GM23248 (cell line): ENCODE measurements at places on chromosomes 13 and 19. TPM values are rescaled to one million over a fixed set of nuclear protein-coding genes. Genes with fewer than 3 reads are reported as not detected.

DNA sequence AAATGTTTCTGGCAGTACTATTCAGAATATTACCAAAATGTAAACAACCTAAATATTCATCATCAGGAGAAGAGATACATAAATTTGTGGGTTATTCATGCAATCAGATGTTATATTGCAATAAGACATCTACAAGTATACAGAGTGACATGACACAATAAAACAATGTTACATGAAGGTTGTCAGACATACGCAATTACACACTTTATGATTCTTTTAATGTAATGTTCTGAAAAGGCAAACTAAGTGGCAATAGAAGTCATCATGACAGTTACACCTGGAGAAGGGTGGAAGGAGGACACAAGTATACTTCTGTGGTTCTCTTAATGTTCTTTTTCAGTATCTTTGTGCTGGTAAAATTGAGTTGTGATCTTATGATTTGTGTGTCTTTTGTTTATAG lies 95.8 kb upstream of the PRR20A start:
- DNase-seq = no peak

DNA sequence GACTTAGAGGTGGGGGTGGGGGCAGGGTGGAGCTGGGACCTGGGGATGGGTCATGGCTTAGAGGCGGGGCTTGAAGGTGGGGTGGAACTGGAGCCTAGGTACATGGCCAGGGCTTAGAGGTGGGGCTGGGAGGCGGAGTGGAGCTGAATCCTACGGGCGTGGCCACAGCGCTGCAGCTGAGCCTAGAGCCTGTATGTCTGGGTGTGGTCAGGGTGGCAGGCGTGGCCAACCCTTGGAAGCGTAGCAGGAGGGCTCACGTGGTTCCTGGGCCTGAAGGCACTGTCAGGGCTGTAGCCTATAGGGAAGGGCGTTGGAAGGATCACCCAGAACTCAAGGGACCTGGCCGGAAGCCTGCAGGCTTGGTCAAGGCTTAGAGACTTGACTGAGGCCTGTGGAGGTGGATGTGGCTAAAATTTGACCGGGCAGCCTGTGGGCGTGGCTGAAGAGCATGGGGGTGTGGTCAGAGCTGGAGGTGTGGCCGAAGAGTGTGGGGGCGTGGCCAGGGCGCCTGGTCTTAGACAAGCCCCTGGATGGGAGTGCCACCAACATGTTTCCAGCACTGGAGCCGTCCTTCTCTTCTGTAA lies 24.3 kb downstream of the COLGALT1 start:
- DNase-seq = peak; percentile 75

DNA sequence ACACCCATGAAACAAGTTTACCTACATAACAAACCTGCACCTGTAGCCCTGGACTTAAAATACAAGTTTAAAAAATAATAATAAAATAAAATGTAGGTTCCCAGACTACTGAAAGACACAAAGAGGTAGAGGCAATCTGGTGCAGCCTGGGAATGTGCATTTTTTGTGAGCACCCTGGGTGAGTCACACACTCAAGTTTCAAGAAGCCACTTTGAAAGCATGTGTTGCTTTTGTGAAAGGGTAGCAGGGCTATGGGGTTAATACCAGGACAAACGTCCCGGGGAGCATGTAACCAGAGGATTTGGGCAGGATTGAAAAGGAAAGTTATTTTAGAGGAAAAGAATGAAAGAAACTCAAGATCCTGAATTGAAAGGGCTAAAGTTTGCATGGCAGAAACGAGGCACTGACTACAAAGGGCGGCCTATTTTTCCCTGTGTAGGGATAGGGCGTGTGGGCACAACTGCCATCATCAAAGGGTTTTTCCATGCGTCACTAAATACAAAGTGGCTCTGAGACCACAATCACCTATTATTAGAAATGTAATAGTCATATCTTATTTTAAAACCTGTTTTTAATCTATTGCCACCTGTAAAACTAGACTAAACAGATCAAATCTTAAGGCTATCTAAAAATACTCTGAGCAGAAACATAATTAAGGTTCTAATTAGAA lies 314.9 kb downstream of the COG6 start:
- DNase-seq = no peak

DNA sequence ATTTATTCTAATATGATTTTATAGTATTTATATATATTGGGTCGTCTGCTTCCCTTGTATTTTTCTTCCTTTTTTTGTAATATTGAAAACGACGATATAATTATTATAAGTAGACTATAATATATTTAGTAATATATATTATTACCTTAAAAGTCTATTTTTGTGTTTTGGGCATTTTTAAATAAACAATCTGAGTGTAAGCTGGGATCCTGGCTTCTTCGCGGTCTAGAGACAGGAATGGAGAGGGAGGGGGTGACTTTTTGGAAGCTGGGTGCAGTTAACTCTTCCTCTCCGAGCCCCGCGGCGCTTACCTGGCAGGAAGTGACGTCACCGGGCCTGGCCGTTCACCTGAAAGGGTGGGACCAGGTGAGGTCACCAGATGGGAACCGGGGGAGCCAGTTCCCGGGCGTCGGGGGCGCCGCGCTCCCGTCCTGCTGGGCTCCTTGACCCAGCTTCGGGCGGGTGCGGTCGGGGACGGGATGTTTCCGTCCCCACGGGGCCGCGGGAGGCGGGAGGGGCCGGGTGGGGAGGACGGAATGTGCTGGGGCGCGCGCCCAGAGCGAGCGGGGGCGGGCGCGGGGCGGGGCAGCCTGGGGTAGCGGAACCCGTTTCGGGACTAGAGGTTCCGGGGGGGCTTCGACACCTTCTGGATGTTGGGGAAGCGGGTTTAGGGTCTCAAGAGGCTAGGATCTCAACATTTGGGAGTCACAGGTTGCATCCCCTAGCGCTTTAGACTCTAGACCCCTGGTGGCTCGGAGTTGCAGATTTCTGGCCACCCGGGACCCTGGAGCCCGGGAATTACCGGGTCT lies 2.8 kb downstream of the ZFP36 start:
- DNase-seq = peak; percentile 90

- DNase-seq = no peak
Measured at GRCh38 chr13:62137629-62138405, 722.2 kb upstream of the PCDH20 start.

DNA sequence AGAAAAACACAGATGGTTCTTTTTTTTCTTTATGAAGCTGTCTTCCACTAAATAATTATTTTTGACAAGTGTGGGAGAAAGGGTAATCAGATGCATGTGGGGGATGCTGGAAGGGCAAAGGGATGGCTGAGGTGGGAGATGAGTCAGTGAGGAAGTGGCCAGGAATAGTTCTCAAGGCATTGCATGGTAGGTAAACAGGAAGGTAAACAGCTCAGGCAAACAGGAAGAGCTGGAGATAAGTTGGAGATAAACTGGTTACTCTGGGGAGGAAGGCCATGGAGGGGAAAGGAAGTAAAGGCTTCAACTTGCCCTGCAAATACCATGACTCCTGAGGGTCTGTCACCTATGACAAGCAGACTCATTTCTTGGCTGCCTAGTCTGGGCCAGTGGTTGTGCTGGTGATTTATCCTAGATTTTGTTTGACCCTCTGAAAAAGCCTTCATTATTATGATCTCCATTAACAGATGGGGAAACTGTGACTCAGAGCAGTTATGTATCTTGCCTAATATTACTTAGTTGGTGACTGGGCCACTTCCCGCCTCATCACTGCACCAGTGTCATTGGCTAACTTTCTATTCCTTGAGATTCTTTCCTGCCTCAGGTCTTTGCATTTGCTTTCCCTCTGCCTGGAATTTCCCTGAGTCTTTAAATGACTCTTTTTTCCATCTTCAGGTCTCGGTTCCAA lies 17.1 kb downstream of the ACTL9 start:
- DNase-seq = peak; percentile 21

- DNase-seq = no peak
Measured at GRCh38 chr13:41541142-41541938, 84.0 kb downstream of the RGCC start.

- peak; percentile 14 for DNase-seq
Measured at GRCh38 chr13:32984857-32985626, 31.2 kb upstream of the KL start.

GRCh38 chr13:33172400-33172799 lies 113.2 kb downstream of the STARD13 start:
- no peak for DNase-seq

GRCh38 chr19:18476507-18477041 lies 38.6 kb upstream of the ISYNA1 start:
- peak; percentile 25 for DNase-seq

GRCh38 chr13:75360170-75360569 lies 121.8 kb downstream of the TBC1D4 start:
- no peak for DNase-seq

DNA sequence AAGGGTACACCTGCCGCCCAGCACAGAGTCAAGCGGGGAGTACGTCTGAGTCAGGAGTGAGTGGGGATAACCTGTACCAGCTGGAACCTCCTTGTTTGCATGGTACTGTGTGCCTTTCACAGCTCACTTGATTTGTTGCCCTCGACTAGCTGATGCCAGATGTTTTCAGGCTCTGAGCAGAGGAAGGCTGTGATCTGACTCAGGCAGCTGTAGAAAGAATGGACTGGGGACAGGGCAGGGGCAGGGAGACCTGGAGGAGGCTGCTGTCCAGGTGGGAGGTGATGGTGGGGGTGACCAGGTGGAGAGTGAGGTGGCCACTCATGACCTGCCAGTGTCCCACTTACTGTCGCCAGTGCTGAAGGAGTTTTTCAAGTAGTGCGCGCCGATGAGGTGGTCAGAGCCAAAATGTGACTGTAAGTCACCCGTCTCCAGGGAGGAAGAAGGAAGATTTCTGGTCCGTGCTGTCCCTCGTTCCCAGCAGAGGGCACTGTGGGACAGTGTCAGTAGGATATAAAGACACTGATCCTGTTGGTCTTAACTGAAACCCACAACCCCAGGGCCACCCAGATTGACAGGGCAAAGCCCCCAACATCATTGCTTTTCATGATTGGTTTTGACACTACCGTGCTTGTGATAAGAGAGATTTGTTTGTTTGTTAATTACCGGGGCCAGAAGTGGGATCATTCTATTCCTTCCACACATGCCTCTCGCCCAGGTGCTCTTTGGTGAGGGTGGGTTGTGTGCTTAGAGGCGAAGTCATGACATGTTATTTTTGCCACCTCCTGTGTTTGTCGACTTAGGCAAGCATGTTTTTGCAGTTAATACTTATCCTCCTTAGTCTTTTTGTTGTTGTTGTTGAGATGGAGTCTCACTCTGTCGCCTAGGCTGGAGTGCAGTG lies 128.4 kb downstream of the DPF1 start:
- DNase-seq = peak; percentile 81

DNA sequence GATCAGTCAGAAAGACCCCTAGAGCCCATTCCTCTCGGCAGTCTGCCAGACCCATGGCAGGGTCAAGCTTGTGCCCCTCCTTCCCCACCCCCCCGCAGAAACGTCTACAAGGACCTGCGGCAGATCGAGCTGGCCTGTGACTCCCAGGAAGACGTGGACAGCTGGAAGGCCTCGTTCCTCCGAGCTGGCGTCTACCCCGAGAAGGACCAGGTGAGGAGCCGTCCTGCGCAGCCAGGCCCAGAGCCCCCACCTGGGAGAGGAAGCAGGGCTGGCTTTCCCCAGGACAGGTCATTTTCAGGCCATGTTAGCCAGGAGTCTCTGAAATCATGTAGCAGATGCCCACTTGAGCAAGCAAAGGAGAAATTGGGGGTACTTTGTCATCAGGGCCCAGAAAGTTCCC lies 12.3 kb downstream of the TMED1 start:
- DNase-seq = no peak

- no peak for DNase-seq
Measured at GRCh38 chr13:83815598-83815997, 66.7 kb downstream of the SLITRK1 start.

DNA sequence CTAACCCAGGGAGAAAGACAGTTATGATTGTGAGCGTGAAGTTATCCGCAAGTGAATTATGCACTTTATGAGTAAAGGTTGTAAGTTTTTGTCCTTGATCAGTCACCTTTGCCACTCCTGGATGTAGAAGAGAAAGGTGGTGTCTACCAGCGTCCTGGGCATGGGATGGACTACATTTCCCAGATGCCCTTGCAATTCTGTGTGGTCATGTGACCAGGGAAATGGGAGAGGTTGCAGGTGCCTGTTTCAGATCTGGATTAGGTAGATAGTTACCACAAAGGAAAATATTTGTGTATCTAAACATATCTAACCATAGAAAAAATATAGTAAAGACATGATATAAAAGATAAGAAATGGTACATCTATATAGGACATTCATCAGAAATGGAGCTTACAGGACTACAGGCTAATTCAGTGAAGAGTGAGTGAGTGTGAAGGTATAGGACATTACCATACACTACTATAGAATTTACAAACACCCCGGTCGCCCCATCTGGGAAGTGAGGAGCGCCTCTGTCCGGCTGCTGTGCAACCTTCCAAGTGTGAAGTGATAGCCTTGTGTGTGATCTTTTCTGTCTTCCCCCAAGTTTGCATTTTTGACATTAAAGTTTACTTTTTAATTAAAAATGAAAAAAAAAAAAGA lies 51.6 kb upstream of the CACNA1A start:
- peak; percentile 6 for DNase-seq

GRCh38 chr13:34731486-34731885 lies 210.6 kb upstream of the NBEA start:
- DNase-seq = no peak

- peak; percentile 56 for DNase-seq
Measured at GRCh38 chr19:7505682-7506384, 10.1 kb upstream of the ZNF358 start.

DNA sequence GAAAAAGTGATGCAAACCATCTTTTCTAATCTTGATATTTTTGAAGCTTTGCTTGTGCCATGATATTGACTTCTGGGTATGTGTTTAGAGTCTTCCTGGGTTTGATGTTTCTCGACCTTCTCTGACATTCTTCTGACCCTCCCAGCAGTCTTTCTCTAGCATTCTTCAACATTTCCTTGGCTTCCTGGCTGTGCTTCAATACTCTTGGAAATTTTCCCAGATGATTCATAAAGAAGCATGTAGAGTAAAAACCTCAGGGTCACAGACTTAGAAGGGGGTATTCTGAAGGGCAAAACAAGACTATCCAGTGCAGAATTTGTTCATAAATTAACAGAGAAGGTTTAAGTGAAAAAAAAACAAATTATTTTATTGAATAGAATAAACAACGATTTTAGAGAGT lies 946.3 kb upstream of the PCDH9 start:
- peak; percentile 1 for DNase-seq

- DNase-seq = no peak
Measured at GRCh38 chr13:94947392-94947791, 235.0 kb upstream of the SOX21 start.

DNA sequence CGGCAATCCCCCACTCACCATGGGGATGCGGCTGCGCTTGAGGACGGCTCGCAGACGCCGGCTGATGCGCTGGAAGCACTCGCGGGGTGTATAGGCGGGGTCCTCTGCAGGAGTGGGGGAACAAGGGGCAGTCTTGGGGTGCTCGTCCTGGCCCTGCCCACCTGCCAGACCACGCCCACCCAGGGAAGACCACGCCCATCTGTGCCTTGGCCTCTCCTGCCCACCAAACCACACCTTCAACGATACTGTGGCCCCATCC lies 6.7 kb downstream of the RNU6-9 start:
- DNase-seq = no peak

- DNase-seq = no peak
Measured at GRCh38 chr19:3504735-3505134, 1.4 kb upstream of the FZR1 start.

Gene C5AR1
- 0.51 TPM in 1 of 2 replicates, not detected in the other for total RNA-seq

Gene SHC2
- total RNA-seq = not detected in 2 replicates

Gene THSD1
- 11.4 and 11.6 TPM in 2 replicates for total RNA-seq

Gene ZNF628
- 1.7 and 4.3 TPM in 2 replicates for total RNA-seq

Gene CGB1
- total RNA-seq = 3.2 and 4.2 TPM in 2 replicates

Gene CRLF1
- total RNA-seq = 40.0 and 59.2 TPM in 2 replicates

Gene NFIX
- 71.0 and 81.4 TPM in 2 replicates for total RNA-seq

Gene SIGLEC8
- not detected in 2 replicates for total RNA-seq

Gene TNFRSF19
- 3.4 and 5.4 TPM in 2 replicates for total RNA-seq

Gene CEACAM21
- total RNA-seq = not detected in 2 replicates

Gene ENOX1
- 1.8 and 2.7 TPM in 2 replicates for total RNA-seq

Gene NLRP4
- not detected in 2 replicates for total RNA-seq

Gene KCNC3
- under 0.01 and 0.13 TPM in 2 replicates for total RNA-seq

Gene CYP4F2
- total RNA-seq = not detected in 2 replicates

Gene WDR88
- not detected in 2 replicates for total RNA-seq

Gene RFXAP
- total RNA-seq = 0.89 and 1.8 TPM in 2 replicates
